Epithelial cell of umbilical artery (primary cell): ENCODE measurements at places on chromosomes 6 and 20. TPM values are rescaled to one million over a fixed set of nuclear protein-coding genes. Genes with fewer than 3 reads are reported as not detected.

OLIG3 gene
- not detected in 2 replicates for total RNA-seq

MLIP gene
- total RNA-seq, result 12.0 and 21.1 TPM in 2 replicates

OR11A1 gene
- not detected in 2 replicates for total RNA-seq

OR2H2 gene
- total RNA-seq, result not detected in 2 replicates

TREM2 gene
- total RNA-seq, result not detected in 2 replicates

OR2B6 gene
- total RNA-seq, result not detected in 2 replicates

SNRPB2 gene
- 53.6 and 56.8 TPM in 2 replicates for total RNA-seq

COL11A2 gene
- total RNA-seq, result under 0.01 and 0.15 TPM in 2 replicates

DSP gene
- total RNA-seq, result under 0.01 and 0.46 TPM in 2 replicates

C6orf52 gene
- 1.1 TPM in 1 of 2 replicates, not detected in the other for total RNA-seq

VGLL2 gene
- total RNA-seq, result not detected in 2 replicates

E2F1 gene
- 11.4 and 12.0 TPM in 2 replicates for total RNA-seq

CST7 gene
- not detected in 2 replicates for total RNA-seq

PSORS1C2 gene
- total RNA-seq, result not detected in 2 replicates

SLC44A4 gene
- total RNA-seq, result 0.15 and 0.32 TPM in 2 replicates

TNNC2 gene
- not detected in 2 replicates for total RNA-seq
